ENCODE measurements at places on chromosomes 16 and 17.

GRCh38 chr17:13086142-13086769 lies 68.4 kb upstream of the ELAC2 start:
- peak; percentile 66 for DNase-seq

- DNase-seq = no peak
Measured at GRCh38 chr17:30429155-30429554, 48.1 kb upstream of the GOSR1 start.

DNA sequence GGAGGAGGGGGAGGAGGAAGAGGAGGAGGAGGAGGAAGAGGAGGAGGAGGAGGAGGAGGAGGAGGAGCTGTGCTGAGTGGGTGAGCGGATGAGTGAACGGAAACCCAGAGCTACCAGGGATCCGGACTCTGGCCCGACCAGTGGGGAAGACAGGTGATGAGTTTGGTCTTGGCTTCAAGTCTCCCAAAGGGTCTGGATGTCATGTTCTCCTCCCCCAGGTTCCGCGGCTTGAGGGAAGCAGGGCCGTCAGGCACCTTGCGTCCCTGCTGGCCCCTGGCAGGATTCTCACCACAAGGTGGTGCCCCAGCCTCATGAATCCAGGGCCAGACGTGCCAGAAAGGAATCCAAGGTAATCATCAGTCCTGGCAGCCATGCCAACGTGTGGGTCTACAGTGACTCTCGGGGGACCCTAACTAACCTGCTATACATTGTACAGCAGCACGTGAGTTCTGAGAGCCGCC lies 13.5 kb upstream of the ABAT start:
- DNase-seq = peak; percentile 78

GRCh38 chr16:3143598-3144320 lies 8.9 kb downstream of the ZNF213 start:
- DNase-seq = peak; percentile 94

DNA sequence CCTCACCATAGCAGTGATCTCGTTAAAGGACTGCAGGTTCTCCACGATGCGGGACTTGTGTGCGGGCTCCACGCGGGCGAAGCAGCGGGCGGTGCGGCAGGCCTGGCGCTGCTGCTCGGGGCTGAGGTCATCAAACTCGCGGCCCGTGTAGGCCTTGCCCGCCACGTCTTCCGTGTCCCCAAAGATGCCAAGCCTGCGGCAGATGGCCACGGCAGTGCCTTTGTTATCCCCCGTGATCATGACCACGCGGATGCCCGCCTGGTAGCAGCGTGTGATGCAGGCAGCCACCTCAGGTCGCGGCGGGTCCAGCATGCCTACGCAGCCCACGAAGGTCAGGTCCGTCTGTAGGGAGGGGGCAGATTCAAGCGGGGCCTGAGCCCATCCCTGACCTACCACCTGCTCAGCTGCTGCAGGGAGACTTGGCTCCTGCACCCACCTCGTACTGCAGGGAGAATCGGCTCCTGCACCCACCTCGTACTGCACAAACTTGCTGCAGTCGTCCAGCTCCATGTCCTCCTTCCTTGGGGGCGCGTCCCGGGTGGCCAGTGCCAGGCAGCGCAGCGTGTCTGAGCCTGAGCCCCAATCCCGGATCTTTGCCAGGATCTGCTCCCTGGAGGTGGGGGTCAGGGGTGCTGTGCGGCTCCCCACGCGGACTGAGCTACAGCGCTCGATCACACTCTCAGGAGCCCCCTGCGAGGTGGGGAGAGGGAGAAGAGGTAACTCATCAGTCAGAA lies 23.1 kb downstream of the ATP2A3 start:
- no peak for DNase-seq

- DNase-seq = no peak
Measured at GRCh38 chr17:57365420-57365819, 109.1 kb downstream of the MSI2 start.

GRCh38 chr17:76545918-76546555 lies 6.2 kb downstream of the PRCD start:
- peak; percentile 47 for DNase-seq

GRCh38 chr17:28228109-28228840 lies 90.7 kb upstream of the TMEM97 start:
- DNase-seq = no peak

DNA sequence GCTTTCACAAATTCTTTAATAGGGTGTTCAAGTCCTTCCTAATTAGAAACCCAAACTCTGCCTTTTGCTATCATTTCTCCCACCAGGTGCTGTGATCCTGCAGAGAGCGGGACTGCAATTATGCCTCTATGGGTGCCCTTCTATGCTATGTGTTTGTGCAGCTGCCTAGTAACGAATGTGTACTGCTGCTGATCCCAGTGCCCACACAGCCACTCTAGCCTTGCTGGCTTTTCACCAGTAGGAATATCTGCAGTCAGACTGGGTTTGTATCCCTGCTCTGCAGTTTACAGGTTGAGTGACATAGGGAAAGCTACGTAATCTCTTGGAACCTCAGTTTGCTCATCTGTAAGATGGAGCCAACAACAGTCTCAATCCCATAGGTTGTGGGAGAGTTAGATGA lies 179.6 kb upstream of the IRX3 start:
- DNase-seq = no peak

- no peak for DNase-seq
Measured at GRCh38 chr16:9062301-9062700, 29.1 kb upstream of the HAPSTR1 start.

- no peak for DNase-seq
Measured at GRCh38 chr16:66895999-66896398, 15.7 kb downstream of the PDP2 start.

DNA sequence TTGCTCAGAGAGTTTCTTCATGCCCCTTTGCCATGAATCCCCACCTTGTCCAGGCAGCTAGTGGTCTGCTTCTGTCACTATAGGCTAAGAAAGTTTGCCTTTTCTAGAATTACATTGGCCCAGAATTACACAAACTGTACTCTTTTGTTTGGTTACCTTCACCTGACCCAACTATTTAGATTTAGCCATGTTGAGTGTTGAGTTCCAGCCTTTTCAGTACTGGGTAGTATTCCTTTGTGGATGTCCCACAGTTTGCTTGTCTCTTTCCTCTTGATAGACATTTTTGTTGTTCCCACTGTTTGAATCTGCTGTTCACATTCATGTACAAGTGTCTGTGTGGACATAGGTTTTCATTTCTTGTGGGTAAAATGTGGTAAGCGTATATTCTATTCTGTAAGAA lies 22.3 kb downstream of the USP10 start:
- no peak for DNase-seq

GRCh38 chr17:33055746-33056145 lies 64.1 kb downstream of the SPACA3 start:
- DNase-seq = no peak

- DNase-seq = no peak
Measured at GRCh38 chr16:78244131-78244895, 144.9 kb downstream of the WWOX start.

GRCh38 chr17:60562421-60562820 lies 36.4 kb upstream of the APPBP2 start:
- no peak for DNase-seq

GRCh38 chr17:35676441-35676840 lies 55.0 kb upstream of the RASL10B start:
- no peak for DNase-seq

GRCh38 chr17:74403512-74404137 lies 28.3 kb upstream of the GPRC5C start:
- DNase-seq = peak; percentile 80

GRCh38 chr17:79622776-79623175 lies 11.9 kb upstream of the RBFOX3 start:
- DNase-seq = no peak

- DNase-seq = no peak
Measured at GRCh38 chr17:54882950-54883349, 17.7 kb upstream of the TOM1L1 start.
